ENCODE measurements at places on chromosomes 4 and X. TPM values are rescaled to one million over a fixed set of nuclear protein-coding genes. Genes with fewer than 3 reads are reported as not detected.

The PGAM4 gene
- polyA plus RNA-seq: not detected

The ASMT gene
- 0.07 TPM for polyA plus RNA-seq

The RBM46 gene
- polyA plus RNA-seq: 0.22 TPM

The CTAG1A gene
- polyA plus RNA-seq: not detected

The TMPRSS11B gene
- polyA plus RNA-seq: not detected

The BMPR1B gene
- polyA plus RNA-seq: 0.18 TPM

The CPE gene
- 71.2 TPM for polyA plus RNA-seq

The HCCS gene
- polyA plus RNA-seq: 9.8 TPM
